ENCODE measurements at places on chromosomes 7 and 10.

DNA sequence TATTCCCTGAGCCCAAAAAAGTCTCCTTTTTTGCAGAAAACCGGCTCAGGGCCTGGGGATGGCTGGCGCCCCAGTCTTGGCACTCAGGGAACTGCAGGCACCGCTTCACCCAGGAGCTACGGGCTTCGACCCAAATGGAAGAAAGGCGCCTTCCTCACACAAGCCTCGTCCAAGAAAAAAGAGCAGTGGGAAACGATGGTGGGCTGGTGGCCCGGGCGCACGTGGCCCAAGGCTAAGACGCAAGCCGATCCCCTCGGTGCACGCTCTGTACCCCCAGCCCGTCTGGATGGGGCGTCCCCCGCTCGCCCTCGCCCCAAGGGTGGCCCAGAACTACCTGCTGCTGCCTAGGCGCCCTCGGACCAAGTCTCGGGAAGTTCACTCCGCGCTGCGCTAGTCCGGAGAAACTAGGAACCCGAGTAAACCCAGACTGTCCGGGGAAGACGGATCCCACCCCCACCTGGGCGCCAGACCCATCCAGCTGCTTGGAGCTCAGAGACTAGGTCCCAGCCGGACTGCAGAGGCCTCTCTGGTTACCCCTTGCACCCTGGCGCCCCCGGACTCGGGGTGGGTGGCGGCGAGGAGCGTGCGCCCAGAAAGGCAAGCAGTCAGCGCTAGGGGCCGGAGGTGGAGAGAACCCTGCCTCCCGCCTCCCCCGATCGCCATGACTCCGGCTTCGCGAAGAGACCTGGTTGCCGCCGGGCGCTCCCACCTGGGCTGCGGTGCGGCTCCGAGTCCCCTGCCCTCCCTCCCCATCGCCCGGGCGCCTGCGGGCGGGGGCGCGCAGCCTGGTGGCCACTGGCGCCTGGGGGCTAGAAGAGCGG, 76.4 kb downstream of the CALN1 start:
- peak; percentile 27 for DNase-seq

- DNase-seq: no peak
These were observed 71.0 kb upstream of the NANOS1 start for GRCh38 chr10:118958559-118958958.

GRCh38 chr10:3085785-3086567, 18.6 kb downstream of the PFKP start:
- no peak for DNase-seq

- no peak for DNase-seq
These were observed 114.7 kb upstream of the EGFR start for GRCh38 chr7:54904130-54904529.

GRCh38 chr7:120995654-120996053, 7.1 kb downstream of the CPED1 start:
- DNase-seq: no peak

DNA sequence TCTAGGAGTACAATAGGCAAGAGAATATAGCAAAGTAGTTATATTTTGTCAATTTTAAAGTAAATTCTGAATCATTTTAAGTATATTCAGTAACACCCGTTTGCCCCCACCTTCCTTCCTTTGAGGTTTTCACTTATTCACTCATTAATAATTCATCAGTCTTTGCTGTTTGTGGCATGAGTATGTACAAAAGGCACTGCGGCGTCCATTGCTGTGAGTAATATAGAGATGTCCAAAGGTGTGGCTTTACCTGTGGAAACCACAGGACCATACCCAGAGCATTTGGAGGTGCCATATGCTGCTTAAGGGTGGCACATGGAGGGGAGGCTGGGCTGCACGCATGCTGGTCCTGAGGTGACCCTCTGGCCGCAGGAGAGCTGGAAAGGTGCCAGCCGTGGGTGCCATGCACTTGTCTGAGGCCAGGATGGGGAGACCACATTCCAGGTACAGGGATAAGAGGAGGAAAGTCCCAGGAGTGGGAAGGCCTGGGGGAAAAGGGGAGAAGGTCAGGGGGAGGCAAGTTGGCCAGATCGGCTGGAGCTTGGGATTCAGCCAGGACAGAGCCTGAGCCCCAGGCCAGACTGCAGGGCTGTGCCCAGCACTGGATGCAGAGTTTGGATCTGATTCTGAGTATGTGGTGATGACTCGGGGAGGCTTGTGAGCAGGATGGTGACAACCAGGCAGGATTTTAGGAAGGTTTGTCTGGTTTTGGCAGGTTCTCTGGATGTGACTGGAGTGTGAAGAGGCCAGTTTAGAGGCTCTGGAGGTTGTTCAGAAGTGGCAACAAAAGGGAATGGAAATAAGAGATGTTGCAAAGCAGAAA, 223.4 kb downstream of the MGMT start:
- DNase-seq: no peak

GRCh38 chr10:110035070-110035921, 27.5 kb downstream of the ADD3 start:
- DNase-seq: no peak

GRCh38 chr10:60800918-60801317, 22.6 kb downstream of the CDK1 start:
- no peak for DNase-seq

DNA sequence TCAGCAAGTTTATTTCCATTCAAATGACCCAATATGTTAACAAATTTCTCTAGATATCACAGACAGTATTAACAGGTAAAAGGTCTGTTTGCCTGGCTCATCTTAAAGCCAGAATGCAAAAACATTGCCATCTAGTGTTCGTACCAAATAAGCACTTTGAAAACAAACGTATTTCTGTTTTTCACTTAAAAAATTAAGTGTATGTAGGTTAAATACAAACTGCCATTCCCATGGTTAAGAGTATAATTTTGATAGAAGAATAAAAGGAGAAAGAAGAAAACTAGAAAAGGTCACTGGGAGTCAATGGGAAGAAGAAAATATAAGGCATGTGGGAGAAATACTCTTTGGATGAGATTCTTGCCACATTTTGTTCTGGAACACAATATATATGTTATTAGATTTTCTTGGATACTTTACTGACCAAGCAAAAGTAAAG, 51.0 kb downstream of the ORC5 start:
- DNase-seq: no peak

DNA sequence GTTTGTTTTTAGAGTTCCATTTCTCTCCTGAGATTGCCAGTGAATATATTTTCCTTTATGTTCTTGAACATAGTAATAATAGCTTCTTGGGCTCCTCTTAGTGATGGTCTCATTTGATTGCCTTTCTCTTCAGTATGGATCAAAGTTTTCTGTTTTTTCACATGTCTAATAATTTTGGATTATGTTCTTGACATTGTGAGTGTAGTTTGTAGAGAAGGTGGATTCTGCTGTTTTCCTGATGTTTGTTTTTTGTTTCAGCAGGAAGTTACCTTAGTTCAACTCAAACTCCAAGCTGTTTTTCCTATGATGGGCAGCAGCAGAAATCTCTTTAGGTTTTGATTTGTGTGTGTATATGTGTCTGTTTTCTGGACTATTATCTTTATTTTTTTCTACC, 43.8 kb downstream of the TAF3 start:
- DNase-seq: no peak

- DNase-seq: no peak
These were observed 675.0 kb downstream of the CNTNAP2 start for GRCh38 chr7:146791344-146792285.

DNA sequence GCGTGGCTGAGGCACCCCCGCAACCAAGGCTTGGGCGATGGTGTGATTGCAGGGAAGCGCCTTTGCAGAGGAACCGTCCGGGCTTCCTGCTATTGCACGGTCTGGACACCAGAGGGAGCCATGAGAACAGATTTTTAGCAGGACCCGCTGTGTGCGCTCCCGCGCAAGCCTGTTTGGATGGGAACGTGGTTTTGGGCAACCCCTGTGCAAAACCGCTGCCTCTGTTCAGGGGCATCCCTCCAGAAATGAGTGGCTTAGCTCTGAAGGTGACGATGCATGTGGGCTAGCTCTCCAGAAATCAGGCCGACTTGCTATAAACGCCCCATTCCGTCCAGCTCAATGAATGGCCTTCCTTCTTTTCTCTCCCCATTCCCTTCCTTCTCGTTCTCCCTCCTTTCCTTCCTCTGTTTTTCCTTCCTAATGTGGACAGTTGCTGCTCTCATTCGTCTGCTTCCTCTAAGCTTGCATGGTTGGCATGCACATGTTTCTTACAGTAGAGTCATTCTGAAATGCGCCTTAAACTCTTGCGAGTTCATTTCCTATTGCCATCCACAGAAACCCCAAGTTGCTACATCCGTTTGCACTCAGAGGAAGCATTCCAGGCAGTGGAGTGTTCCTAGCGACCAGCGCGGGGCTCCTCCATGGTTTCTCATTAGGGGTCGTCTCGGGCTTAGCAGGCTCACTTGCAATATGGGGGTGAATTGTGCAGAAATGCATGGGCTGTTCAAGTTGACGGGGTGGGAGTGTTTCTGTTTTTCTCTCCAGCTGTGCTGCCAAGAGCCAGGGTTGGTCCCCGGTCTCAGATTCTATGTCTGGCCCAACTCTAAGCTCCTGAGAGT, 302.5 kb upstream of the GALNT17 start:
- peak; percentile 36 for DNase-seq

Measured in D721Med (cell line).